ENCODE measurements at places on chromosomes 6 and 20.

DNA sequence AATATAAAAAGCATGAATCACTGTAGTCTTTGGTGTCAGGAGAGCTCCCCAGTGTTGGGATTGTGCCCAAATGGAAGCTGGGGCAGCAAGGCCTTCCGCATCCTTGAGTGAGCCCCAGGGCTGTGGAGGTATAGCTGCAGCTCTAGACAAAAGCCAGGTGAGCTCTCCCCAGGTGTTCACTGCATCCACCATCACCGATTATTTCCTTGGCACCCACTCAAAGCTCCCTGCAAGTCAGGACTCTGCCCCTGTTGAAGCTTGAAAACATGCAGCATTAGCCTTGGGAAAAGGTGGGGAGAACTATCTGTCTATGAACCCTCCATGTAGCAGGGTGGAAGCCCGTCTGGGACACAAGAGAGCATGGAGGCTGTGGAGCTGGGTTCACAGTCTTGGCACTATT, 228.8 kb downstream of the BMP7 start:
- no peak for DNase-seq

DNA sequence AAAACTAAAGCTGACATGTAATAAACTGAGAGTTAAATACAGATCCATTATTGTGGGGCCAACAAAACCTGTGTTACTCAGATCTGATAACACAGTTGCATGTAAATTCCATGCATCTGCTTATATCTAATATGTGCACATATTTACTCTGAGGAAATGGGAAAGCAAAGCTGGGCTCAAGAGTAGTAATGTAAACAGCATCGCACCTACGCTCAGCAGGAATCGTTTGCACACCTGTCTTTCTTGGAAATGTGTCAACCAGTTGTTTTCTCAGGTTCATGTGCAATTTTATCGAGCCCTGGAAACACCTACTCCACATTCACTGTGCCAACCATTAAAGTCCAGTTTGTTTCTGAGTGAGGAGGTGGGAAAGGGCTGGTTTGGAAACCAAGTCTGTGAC, 80.3 kb upstream of the CNKSR3 start:
- DNase-seq, result no peak

DNA sequence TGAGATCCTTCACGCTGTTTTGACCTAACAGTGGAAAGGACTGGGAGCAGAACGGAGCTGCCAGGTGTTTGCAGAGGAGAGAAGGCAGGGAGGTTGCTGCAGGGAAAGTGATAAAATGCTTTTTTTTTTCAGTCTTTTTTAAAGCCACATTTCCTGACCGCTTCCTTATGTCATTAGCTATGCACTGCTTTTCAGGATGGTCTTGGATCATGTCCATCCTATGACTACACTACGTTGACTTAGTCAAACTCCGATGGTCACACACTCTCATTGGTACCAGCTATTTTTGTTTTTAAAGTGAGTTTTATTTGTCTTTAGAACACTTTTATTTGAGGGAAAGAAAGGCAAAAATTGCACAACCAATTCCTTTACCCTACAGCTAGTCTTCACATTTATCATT, 89.2 kb upstream of the EXOC2 start:
- no peak for DNase-seq

GRCh38 chr20:46334303-46334904, 26.1 kb upstream of the CDH22 start:
- no peak for DNase-seq

DNA sequence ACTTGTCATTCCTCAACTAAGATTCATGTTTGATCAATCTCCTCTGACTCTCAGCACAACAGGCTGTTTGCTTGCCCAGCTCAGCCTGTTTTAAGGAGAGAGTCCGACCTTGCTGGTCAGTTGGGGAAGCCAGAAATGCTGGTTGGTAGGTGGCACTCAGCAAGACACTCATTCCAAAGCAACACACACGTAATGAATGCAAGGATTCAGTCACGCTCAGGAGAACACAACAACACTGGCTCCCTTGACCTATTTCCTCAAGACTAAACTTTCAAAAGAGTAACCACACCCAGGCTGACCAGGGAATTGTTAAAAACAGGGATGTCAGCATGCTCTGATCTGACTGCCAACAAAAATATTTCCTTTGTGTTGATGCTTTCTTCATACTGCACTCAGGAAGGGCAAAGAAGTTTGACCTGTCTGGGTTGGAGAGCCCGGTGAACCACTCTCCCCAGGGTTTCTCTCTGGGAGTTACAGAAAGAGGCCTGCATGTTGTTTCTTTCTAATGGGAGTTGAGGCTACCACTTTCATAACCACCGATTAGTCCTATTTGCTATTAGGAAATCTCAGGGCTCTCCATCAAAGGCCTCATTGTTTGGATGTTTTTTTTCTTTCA, 25.6 kb upstream of the PREP start:
- no peak for DNase-seq

GRCh38 chr6:163643866-163644265, 229.3 kb downstream of the QKI start:
- DNase-seq, result no peak

DNA sequence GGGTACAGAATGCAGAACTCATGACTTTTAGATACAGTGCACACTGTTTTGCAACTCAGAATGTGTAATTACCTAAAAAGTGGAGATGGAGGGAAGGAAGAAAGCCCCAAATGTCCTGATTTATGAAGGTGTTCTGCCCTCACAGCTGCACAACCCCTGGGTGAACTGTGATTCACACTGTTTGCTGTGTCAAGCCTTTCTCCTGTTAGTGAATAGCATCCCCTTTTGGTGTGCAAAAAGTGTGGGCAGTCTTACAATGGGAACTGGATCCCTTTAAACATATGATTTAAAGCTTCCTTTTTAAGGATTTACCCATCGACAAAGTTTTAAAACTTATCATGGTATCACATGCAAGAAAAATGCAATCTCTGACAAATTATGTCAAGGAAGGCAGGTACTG, 633.4 kb upstream of the EPHA7 start:
- DNase-seq, result no peak

GRCh38 chr20:6622041-6622440, 145.4 kb upstream of the BMP2 start:
- no peak for DNase-seq
